ENCODE measurements at places on chromosomes 5 and 9.

DNA sequence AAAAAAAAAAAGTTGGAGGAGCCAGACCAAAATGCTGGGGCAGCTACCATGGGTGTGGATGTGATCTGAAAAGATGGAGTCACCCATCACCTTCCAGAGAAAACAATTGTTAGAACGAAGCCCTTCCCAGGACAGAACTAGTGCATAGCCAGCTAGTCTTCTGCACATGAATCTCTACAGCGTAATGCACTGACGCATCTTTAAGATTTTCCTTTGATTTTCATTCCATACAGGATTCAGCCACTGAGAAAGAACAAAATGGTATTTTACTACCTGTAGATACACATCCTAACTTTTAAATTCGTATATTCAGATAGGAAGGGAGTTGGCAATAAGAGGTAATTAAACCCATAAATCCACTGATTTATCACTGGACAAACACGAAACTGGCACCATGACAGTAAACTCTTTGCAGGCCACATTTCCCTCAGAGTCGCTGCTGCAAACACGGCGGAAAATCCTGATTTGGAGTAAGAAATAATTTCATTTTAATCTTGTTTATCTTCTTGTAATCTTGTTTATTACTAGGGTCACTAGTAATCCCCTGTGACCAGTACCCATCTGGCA, 206.6 kb downstream of the SPOCK1 start:
- DNase-seq, result no peak

DNA sequence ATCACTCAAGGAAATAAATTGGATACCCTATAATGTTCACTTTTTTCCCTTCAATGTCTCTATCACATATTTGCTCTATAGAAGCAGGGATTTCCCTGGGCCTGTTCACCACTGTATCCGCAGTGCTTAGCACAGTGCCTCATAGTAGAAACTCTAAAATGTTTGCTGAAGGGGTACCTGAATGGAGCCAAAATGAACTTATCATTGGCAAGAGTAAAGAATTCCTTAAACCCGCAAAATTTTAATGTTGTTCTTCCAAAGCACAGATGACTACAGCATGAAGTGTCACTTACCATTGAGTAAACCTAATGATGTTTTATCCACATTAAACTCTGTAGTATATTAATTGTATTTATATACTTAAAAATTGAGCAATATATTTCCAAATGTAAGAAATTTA, 96.1 kb downstream of the JAKMIP2 start:
- DNase-seq, result no peak

- DNase-seq, result no peak
These were observed 27.5 kb downstream of the B4GALT1 start for GRCh38 chr9:33139421-33140228.

DNA sequence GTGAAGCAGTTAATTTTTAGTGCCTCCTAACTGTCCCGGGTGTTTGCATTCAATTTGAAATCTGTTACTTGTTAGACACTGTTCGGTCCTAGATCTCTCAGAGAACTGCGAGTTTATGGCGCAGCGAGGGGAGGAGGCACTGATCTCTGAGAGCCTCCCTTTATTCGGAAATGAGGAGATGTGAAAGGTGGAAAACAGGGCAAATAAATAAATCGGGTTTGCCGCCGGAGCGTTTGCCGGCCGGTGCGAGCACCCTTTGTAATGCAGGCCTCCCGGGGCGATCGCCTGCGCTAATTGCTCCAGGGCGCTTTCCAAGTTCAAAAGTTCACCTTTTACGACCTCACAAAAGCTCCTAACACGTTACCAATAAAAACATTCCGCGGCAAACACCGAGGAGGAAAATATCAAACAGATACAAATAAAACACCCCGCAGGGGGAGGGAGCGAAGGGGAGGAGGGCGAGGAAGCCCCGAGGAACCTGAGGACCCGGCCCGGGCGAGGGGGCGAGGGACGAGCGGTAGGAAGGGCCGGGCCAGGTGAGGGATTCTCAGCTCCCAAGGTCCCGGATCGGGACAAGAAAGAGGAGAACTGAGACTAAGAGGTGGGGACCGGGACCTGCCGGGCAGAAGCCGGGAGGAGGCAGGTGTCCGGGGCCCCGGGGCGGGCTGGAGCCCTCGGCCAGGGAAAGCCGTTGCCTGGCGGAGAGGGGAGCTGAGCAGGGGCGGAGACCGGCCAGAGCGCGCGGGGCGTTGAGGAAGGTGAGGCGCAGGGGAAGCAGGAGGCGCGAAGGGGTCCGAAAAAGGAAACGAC, 1.4 kb downstream of the NR6A1 start:
- peak; percentile 34 for DNase-seq

GRCh38 chr9:134775081-134775951, 105.3 kb upstream of the FCN2 start:
- no peak for DNase-seq

GRCh38 chr5:126508962-126509279, 85.7 kb downstream of the GRAMD2B start:
- DNase-seq, result no peak

DNA sequence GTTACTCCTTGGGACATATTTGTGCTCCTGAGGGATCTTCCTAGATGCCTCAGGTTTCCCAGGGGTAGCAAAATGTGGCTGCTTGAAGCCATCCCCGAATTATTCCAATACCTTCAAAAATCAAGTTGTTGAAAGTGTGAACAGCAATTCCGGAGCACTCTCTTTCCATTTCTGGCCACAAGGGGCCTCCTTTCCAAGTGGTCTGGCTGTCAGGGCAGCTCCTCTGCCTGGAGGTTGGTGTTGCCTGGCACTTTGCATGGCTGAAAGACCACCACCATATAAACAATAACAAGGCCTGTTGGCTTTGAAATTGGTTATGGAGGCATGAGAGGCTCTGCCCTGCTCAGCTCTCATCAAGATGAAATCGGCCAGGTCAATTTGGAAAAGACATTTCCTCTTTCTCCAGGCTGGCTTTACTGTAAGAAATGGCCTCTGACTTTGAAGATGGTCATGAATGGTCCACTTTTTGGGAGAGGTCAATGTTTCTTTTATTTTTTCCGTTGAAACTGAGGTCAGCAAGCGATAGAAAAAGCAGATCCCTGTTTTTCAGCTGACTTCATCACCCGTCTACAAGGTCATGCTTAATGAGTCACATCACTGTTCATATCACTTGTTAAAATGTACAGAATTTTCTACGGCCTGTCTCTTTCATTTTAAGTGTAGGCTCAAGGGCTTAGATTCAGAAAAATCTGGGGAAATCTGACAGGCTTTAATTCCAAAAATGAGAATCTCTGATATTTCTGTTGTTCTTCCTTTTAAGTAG, 481.1 kb upstream of the ZNF608 start:
- no peak for DNase-seq

GRCh38 chr5:144142824-144143162, 27.7 kb downstream of the YIPF5 start:
- no peak for DNase-seq

- no peak for DNase-seq
These were observed 1835.2 kb upstream of the NUDT12 start for GRCh38 chr5:105397749-105398148.

DNA sequence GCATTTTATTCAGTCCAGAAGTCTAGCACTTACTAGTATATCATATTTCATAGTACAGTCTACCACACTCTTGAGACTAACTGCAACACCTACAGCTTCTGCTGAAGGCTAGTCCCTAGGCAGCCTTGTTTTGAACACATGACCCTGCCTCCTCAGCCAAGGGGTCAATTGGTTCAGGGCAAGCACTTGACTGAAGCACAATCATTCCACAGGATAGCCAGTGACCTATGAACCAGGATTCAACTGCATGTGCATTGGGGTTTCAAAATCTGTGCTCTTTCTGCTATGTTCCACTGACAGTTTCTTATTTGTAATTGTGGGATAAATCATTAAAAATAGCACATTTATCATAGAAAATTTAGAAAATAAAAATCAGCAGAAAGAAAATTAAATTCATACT, 186.8 kb downstream of the TMEM161B start:
- no peak for DNase-seq

DNA sequence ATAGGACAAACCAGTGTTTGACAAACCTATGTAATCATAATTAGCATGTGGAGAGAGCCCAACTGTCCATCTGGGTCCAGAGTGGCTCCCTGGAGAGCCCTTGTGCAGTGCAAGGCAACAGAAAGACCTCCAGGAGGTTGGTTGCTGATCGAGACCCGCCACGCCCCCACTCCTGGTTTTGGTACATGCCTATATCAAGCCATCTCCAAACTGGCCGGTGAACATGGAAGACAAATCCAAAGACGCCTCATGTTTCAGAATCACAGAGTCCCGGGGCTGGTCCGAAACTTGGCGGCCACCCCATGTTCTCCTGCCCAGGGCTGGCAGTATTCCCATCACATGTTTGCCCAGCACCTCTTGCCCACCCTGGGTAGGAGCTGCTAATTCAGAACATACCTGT, 140.2 kb downstream of the PAX5 start:
- no peak for DNase-seq

- DNase-seq, result no peak
These were observed 769.9 kb upstream of the ADAMTS16 start for GRCh38 chr5:4370218-4370617.

DNA sequence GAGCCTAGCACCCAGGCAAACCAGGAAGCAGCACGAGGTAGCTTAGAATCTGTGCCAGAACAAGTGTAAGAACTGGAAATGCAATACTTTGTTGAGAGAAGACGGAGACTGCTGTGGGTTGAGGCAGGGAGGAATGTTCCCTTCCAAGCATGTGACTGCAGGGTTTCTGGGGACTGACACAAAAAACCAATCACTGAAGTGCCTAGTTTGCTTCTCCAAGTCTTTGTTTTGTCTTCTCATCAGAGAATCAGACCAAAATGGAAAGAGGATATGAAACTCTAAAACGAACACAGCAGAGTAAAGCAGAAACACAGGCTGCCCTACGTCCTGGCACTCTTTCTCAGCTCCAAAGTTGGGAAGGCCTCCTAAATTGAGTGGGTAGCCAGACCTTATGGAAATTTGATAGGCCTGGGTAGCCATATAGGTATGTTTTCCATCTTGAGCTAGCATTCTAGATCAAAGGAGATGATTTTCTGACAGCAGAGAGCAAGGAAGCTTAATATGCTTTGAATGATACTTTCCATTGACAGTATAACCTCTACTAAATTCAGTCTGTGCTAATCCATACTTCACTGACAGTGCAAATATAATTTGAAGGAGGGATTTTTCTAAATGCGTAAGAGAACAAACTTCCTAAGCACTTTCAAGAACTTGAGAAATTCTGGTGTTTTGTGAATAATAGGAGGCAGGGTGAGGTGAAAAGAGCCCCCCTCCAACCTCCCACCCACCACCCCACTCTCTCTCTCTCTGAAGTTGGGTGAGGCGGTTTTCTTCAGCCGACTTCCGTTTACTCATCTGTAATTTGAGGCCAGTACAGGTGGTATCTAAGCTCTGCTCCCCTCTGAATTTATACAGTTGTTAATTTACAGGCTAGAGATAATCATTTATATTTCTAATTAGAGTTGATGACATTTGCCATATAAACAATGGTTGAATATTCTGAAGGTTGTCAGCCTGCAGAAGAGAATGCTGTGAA, 5.5 kb downstream of the ADRB2 start:
- DNase-seq, result no peak

DNA sequence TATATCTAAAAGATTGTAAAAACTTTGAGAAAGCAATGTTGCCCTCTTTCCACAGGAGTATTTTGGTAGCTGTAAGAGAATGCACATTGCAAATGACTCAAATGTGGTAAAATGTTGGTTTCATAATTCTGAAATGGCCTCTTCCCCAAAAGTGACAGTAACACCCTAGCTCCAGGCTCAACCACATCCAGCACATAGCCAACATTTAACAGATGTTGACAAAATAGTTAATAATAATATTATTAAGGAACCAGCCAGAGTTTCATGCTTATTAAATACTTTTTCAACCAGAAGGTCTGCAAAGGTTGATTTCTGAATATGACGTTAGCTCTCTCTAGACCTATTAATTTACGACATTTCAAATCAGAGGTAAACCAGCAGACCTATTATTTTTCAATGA, 1.3 kb downstream of the ANXA1 start:
- DNase-seq, result no peak

DNA sequence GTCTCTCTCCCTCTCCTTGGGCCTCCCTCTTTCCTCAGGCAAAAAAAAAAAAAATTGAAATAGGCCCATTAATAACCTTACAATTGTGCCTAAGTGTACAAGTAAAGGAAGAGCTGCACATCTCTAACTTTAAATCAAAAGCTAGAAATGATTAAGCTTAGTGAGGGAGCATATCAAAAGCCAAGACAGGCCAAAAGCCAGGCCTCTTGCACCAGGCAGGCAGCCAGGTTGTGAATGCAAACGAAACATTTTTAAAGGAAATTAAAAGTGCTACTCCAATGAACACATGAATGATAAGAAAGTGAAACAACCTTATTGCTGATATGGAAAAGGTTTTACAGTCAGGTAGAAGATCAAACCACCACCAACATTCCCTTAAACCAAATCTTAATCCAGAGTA, 383.4 kb downstream of the KIAA0825 start:
- no peak for DNase-seq

GRCh38 chr9:36101916-36102741, 34.4 kb upstream of the GLIPR2 start:
- no peak for DNase-seq

DNA sequence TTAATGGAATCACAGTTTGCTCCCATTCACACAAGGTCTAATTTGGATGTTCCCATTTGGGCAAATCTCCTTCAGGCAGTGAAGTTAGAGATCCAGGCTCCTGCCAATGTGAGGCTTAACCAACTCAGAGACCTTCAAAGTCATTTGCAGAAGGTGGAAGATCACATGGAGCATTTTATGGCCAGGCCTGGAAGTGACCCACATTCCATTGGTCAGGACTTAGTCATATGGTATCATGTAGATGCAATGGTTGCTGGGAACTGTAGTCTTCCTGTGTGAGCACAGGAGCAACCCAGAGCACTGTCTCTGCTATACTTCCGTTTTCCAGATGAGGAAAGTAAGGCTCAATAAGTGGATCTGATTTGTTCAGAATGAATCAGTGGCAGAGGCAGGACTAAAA, 292.7 kb upstream of the SMARCA2 start:
- no peak for DNase-seq

- DNase-seq, result no peak
These were observed 156.7 kb downstream of the EBF1 start for GRCh38 chr5:158943057-158943456.

- no peak for DNase-seq
These were observed 11.1 kb downstream of the GPR21 start for GRCh38 chr9:123044586-123044985.

- DNase-seq, result no peak
These were observed 9.6 kb downstream of the NDST1 start for GRCh38 chr5:150517272-150518152.

DNA sequence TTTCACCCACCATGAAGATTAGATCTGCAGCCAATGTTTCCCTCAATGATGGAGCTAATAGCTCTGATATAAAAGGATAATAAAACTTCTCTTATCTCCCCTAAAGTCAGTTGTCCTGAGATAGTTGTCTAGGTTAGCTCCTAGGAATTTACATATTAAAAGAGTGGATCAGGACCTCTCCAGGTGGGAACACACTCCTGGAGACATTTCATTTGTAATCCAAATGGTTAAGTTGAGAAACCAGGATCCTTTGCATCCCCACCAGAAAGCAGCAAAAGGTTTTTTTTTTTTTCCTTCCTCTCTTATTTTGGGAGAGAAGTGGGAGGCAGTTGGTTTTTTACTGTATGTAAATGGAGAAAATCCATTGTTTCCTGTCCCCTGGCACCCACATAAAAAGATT, 182.5 kb upstream of the FBXL17 start:
- DNase-seq, result no peak

Measured in dorsolateral prefrontal cortex (tissue), 122 donors.